ENCODE measurements at places on chromosomes 3 and 15.

DNA sequence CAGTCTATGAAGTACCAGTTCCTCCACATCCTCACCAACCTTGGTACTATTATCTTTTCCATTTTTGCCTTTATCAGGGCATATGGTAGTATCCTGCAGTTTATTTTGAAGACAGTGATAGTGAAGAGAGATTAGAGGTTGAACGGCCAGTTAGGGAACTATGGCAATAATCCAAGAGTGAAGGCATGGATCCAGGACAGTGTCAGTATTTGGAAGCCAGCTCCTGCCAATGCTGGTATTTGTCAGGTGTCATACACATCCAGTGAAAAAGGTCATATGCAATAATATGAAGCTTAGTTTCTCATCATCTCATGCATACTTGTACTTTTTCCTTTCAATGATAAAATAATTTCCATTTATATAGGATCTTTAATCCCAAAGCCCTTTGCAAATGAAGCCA, 56.8 kb upstream of the KCNMB2 start:
- DNase-seq: no peak

DNA sequence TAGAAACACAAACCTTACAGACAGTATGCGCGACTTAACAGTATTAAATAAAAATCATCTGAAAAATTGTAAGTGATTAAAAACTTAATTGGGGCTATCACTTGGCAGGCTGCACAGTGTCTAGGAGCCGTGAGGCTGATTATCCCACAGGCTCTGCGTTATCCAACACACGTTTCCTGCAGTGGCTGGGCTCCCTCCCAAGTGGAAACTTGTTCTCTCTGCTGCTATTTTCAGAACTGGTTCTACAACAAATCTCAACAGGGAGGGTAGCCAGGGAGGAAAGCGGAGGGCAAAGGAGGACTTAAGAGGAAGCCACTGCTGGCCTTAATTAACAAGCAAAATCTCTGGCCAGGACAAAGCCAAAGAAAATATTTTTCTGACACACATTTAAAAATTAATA, 555.2 kb downstream of the MAGI1 start:
- DNase-seq: no peak

DNA sequence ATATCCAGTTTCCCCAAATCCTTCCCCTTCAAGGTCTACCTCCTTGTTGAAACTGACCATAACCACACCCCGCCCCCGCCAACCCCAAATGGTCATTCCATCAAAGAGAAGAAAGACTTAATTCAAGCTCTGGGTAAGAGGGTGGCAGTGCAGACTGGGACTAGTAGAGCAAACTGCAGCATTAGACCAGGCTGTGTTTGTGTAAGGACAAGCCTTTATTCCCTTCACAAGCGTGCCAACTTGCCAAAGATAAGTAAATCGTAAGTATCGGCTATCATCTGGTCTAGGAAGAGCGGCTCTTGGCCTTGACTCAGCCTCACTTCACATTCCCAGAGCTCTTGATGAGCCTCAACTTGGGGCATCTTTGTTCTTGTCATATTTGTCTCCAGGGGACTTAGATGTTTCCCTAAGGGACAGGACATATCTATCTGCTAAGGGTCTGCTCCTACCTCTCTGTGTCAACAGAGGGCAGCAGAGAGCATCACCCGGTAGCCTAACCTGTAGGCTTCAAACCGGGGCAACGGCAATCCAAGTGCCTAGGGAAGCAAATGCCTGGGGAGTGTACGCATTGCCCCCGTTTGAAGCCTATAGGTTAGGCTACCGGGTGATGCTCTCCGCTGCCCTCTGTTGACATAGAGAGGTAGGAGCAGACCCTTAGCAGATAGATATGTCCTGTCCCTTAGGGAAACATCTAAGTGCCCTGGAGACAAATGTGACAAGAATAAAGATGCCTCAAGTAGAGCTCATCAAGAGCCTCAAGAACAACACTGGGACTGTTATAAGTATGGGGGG, 8.9 kb upstream of the MAP3K13 start:
- peak; percentile 50 for DNase-seq

DNA sequence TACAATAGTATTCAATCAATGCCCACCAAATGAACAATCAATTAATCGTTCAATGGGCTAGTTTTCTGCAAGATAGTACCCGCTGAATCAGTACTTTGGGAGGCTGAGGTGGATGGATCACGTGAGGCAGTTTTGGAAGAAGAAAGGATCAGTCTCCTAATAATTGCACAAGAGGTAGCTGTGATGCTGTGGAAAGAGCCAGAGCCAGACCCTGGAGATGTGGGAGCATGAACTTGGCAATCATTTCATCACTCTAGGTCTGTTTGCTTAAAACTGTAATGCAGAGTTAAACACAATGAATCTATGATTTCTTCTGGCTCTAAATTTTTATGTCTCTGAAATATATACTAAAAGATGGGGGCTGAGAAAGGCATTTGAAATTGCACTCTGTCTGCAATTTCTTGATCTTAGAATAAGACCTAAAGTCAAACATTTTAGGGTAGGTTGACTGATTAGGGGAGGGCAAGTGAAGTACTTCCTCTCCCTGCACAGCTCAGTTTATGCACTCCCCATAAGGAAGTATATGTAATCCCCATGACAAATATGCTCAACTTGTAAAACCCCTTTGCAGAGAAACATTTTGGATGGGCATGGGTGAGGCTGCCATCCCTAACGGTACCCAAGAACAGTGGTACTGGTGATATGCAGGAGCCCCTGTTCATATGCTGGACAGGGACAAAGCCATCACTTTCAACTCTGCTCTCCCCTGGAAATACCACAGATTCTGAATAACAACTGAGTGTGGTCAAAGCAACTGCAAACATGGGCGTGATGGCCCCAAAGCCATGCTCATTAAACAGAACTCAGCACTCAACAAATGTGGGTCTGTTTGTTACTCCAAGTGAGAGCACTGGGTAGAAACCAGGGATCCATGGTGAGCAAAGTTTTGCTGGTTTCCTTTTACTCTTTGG, 28.6 kb upstream of the SPATA12 start:
- DNase-seq: no peak

DNA sequence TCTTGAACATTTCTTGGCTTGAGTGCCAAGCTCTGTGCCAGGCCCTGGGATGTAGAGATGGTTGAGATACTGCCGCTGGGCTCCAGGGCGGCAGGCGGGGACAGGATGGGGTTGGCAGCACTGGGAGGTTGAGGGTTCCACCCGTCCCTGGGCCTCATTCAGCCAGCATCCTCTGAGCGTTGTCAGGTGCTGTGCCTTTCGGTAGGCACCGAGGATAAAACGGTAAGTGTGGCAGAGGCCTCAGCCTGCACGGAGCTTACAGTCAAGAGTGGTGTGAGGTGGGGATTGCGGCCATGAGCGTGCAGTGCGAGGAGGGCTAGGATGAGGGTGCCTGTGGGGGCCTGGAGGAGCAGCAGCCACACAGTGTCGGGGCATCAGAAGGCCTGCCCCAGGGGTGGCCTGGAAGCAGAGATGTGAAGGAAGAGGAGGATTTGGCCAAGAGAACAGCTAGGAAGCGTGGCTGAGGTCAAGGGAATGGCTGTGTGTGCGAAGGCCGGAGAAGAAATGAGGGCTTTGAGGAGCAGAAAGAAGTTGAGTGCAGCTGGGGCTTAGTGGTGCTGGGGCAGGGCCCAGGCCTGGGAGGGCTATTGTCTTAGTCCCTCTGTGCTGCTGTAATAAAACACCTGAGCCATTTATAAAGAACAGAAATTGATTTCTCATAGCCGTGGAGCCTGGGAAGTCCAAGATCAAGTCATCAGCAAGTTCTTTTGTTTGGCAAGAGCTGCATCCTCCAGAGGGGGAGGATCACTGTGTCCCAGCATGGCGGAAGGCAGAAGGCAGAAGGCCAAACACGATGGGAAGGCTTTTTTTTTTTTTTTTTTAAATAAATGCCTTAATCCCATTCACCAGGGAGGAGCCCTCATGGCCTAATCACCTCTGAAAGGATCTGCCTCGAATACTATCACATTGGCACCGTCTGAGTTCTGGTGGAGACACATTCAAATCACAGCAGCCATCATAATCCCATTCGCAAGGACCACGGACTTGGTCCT, 22.7 kb downstream of the CORO2B start:
- no peak for DNase-seq

DNA sequence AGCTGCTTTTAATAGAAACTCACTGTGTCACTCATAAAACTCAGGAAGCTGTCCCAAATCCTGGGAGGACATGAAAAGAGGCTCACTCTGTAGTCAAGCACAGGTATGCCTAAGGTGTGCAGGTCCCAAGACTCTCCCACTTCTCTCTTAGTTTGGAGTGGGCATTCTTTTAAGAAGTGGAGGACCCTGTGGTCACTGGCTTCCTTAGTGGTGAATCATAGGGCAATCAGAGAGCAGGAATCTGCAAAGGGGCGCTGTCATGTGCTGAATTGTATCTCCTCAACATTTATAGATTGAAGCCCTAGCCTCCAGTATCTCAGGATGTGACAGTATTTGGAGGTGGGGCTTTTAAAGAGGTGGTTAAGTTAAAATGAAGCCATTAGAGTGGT, 47.2 kb upstream of the ZBTB38 start:
- DNase-seq: no peak

DNA sequence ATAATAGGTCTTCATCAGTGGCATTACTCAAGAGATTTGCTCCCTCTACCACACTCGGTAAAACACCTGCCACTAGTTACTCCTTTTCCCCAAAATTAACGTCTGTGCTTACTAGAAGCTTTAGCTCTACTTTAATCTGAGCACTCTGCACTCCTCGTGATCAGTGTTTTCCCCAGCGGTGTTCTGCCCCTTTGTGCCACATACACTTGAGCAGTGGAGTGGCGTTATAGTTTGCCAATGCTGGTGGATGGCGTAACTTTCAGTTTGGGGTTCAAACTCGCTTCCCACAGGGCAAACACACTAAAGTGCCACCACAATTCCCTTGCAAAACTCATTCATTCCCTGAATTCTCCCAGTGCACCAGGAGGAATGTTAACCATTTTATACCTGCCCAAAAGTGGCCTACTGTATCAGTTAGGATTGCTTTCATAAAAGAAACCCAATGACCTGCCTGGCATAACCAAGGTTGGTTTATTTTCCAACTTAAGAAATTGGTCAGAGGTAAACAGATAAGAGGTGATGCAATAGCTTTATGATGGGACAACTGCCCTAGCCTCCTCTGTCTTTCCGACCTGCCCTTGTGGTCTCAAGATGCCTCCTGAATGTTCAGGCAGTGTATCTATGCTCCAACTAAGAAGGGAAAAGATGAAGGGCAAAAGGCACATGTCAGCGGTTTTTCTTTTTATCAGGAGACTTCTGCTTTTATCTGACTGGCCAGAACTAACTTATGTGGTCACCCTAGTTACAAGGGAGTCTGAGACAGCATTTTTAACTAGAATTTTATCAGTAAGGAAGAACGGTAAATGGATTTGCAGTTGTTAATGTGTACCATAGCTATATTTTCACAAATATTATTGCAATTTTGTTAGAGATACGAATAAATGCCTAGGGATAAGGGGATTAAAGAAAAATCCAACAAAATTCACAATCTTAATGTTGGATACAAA, 83.9 kb downstream of the FSIP1 start:
- no peak for DNase-seq

DNA sequence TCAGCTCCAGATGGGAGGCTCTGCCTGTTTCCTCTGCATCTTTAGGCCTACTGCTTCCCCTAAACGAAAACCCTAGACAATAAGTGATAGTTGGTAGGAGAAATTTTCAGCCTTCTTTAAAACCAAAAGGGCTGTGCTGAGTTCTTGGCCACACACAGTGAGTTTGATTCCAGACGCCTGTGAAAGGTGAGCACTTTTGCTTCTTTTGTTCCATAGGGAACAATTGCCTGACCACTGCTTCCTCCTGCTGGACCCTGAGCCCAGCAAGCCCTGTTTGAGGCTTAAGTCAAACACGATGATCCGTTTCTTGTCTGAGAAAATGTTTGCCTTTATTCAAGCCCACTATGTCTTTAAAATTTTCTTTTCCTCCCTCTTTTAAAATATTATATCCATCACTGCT, 493.9 kb downstream of the ZIC1 start:
- no peak for DNase-seq

- DNase-seq: no peak
These were observed 53.2 kb upstream of the PPARG start for GRCh38 chr3:12235691-12236090.

DNA sequence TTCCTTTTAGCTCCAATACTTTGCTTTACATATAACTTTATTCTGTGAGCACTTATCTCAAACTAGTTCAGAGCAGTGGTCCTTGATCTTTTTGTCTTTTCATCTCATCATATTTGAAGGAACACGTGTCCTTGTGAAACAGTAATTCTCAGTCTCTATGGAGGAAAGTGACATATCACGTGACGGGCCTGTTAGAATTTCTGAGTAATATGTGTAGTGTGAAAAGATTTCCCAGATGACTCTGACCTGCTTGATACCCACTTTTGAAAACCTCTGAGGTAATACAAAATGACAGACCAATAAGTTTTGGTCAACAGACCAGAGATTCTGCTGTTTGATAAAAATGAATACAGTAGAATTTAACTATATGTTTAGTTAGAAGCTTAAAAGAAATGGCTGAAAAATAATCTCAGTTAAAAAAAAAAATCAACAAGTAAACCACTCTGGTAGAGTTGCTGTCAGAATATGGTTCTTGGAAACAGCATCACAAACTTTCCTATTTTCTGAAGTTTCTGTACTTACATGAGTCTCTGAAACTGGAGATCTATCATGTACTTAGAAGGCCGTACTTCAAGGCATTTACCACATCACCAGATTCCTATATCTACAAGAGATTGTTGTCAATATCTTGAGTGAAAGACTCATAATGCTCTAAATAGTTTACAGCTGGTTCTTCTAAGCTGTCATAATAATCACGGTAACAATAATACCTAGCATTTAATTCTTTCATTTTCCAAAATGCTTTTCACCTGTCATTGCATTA, 590.2 kb upstream of the TBL1XR1 start:
- no peak for DNase-seq
